Dorsolateral prefrontal cortex (tissue), 122 donors: ENCODE measurements at places on chromosomes 16 and 17. TPM values are rescaled to one million over a fixed set of nuclear protein-coding genes. Genes with fewer than 3 reads are reported as not detected.

The PYDC1 gene
- total RNA-seq = 9.4 TPM

The KAT7 gene
- total RNA-seq = 112 TPM

The KRTAP16-1 gene
- not detected for total RNA-seq

The CDH11 gene
- 60.8 TPM for total RNA-seq

The TNFSF13 gene
- 18.4 TPM for total RNA-seq

The FBXO39 gene
- total RNA-seq = 0.24 TPM

The CLEC16A gene
- total RNA-seq = 68.0 TPM

The ALKBH5 gene
- 117 TPM for total RNA-seq

The TANGO6 gene
- total RNA-seq = 35.0 TPM

The MXRA7 gene
- total RNA-seq = 119 TPM

The TSR1 gene
- total RNA-seq = 23.0 TPM

The HSD17B1 gene
- 2.0 TPM for total RNA-seq

The CTRB1 gene
- not detected for total RNA-seq

The CAPNS2 gene
- not detected for total RNA-seq

The MT4 gene
- total RNA-seq = not detected

The TMC7 gene
- total RNA-seq = 12.8 TPM

The FOXC2 gene
- 0.56 TPM for total RNA-seq

The STAT5A gene
- 6.6 TPM for total RNA-seq

The DPEP3 gene
- not detected for total RNA-seq

The RHBDF2 gene
- total RNA-seq = 23.6 TPM

The GNG13 gene
- 7.2 TPM for total RNA-seq

The EXOSC6 gene
- 62.2 TPM for total RNA-seq

The KRT27 gene
- total RNA-seq = not detected

The MFSD6L gene
- not detected for total RNA-seq

The CRYBA1 gene
- total RNA-seq = not detected

The PIPOX gene
- total RNA-seq = 12.9 TPM

The MGRN1 gene
- total RNA-seq = 108 TPM

The ATAD5 gene
- 2.5 TPM for total RNA-seq

The C17orf100 gene
- total RNA-seq = 6.1 TPM

The IKZF3 gene
- 0.80 TPM for total RNA-seq

The KCNAB3 gene
- 25.8 TPM for total RNA-seq

The KCNH4 gene
- total RNA-seq = 2.6 TPM

The ANKRD13B gene
- 55.8 TPM for total RNA-seq

The HS3ST3A1 gene
- 0.87 TPM for total RNA-seq

The RNF43 gene
- 5.5 TPM for total RNA-seq
